ENCODE measurements at places on chromosomes 7 and 10. TPM values are rescaled to one million over a fixed set of nuclear protein-coding genes. Genes with fewer than 3 reads are reported as not detected.

The SPDYE9 gene
- total RNA-seq, result not detected

The KCTD7 gene
- 28.0 TPM for total RNA-seq

The PAPOLB gene
- total RNA-seq, result not detected

The TRIL gene
- total RNA-seq, result not detected

The ANKRD30A gene
- total RNA-seq, result not detected

The NEUROD6 gene
- total RNA-seq, result not detected

The C10orf62 gene
- total RNA-seq, result not detected

The AGBL3 gene
- 2.5 TPM for total RNA-seq

The HTR5A gene
- not detected for total RNA-seq

The PILRA gene
- total RNA-seq, result 4.8 TPM

The SEMA3D gene
- total RNA-seq, result 11.5 TPM

- DNase-seq, result no peak
Measured at GRCh38 chr7:121303422-121304101, 25.2 kb upstream of the WNT16 start.

DNA sequence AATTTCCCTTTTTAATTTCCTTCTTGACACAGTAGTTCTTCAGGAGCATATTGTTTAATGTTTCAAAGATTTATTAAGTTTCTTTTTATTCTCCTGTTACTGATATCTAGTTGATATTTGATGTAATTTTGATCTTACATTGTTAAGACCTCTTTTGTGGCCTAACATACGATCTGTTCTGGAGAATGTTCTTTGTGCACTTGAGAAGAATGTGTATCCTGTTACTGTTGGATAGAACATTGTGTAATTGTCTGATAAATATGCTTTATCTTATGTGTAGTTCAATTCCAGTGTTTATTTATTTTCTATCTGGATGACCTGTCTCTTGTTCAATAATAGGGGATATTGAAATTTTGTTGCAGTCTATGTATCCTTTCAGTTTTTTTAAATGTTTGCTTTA is 106.7 kb downstream of the ITGB1 start:
- DNase-seq, result no peak

- DNase-seq, result no peak
Measured at GRCh38 chr7:2791390-2791789, 52.7 kb downstream of the GNA12 start.

DNA sequence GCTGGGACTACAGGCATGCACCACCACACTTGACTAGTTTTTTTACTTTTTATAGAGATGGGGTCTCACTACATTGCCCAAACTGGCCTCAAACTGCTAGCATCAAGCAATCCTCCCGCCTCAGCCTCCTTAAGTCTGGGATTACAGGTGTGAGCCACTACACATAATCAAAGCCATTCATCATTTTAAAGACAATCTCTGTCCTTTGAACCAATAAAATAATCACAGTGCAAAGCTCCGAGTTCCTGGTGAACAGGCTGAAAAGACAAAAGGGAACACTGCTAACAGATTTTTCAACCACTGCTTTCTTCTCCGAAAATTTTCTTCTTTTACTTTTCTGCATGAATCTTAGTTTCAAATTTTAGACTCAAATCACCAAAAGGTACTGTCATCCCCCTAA is 58.5 kb downstream of the PARD3 start:
- no peak for DNase-seq

DNA sequence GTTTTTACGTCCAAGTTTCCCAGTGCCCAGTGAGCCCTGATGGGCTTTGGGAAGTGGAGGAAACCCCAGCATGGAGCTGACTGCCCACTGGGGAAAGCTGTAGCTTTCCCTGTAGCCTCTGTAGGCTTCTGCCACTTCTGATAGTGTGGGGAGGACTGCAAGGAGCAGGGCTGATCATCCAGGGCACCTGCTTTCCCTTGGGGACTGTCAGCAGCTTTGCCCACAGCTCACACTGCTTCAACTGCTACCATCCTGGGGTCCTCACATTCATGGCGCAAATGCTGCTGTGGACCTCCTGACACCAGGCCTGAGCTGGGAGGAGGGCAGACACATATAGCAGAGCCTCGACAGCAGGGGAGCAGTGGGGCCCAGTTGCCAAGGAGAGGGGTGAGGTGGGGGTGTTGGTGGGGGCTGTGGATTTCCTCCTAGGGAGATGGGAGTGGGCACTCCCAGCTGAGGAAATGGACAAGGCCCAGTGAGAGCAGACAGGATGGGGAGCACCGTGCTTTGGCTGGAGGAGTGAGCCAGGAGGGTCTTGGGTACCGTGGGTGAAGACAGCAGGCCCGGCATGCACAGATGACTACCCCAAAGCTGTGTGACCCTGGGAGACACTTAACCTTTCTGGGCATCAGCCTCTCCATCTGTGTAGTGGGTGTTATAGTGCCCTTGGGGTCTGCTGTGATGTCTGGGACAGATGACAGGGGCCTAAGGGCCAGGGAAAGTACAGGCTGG is 16.2 kb downstream of the RAMP3 start:
- DNase-seq, result no peak

DNA sequence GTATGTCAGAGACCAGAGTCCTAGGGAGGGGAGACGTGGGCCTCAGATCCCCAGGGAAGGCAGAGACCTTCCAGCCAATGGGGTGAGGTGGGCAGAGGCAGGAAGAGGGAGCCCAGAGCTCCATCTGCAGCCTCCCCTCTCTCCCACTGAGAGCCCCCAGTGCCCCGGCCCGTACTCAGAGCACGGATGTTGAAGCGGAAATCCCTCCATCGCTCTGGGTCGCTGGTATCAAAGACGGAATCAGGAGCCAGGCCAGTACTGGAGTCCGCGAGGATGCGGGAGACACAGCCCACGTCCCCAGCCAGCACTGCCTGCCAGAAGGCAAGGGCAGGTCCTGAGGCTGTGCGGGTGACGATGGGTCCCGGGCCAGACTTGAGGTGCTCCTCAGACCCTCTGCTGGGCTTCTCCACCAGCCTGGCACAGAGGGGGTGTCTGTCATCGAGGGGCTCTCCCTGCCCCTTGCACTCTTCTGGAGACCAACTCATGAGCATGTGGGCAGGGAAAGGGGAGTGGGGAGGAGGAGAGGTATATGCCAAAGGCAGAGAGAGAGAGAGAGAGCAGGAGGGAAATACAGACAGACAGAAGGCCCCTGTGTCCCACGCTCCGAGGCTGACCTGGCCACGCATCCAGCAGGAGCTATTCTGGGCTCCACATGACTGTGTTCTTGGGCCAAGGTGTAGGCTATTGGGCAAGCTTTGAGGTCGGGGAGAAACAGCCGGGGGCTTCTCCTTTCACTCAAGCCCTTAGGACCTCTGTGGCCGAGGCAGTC is at the start of gene ASB10:
ASB10 (minus strand) TSS at position 611 of the 769 bp plus-strand sequence; CDS start at position 491, 120 bp downstream.
- DNase-seq, result no peak

DNA sequence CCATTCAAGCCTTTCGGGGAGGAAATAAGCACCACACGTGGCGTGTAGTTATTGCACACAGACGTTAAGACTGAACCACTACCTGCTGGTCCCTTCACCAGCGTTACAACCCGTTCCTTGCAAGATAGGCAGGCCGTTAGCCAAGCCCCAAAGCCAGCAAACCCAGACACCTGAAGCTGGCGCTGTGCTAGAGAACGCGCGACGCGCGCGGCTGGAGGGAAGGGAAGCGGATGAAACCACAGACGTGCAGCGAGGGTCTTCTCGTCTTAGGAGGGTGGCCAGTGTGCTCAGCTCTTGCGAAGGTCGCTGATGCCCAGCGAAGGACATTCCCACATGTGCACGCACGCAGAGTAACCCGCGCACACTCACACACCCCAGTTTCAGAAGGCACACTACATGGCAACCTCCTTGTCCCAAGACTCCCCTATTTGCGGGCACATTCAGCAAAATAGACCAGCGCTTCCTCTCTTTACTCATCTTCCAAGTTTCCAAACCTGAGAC is 980 bp downstream of the TMEM26 start:
- no peak for DNase-seq

DNA sequence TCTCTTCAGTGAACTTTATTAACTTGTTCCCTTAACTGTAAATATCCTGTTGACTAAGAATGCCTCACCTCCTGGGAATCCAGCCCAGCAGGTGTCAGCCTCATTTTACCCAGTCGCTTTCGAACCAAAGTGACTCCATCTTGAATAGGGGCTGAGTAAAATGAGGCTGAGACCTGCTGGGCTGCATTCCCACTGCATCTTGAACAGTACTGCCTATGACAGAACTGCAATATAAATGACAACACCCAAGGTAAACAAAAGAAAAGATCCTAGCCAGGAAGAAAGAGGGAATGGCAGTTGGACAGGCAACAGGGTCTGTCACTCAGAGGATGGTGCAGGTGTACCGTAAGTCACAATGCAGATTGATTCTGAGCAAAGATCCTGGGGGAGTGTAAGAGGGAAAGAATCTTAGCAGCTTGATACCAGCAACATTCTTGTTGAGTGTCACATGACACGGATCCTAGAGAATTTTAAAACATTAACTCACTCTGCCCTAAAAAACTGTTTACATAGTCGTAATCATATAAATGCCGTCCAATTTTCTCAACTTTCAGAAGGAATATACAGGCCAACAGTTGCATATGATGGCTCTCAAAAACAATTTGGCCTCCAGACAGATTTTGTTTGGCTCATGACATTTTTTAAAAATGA is 4.4 kb upstream of the FAM107B start:
- DNase-seq, result no peak

GRCh38 chr10:17479822-17480221 is 25.4 kb upstream of the ST8SIA6 start:
- DNase-seq, result no peak

GRCh38 chr7:98223898-98224700 is 12.9 kb downstream of the BHLHA15 start:
- DNase-seq, result no peak

GRCh38 chr7:763762-764161 is 36.7 kb upstream of the PRKAR1B start:
- no peak for DNase-seq

DNA sequence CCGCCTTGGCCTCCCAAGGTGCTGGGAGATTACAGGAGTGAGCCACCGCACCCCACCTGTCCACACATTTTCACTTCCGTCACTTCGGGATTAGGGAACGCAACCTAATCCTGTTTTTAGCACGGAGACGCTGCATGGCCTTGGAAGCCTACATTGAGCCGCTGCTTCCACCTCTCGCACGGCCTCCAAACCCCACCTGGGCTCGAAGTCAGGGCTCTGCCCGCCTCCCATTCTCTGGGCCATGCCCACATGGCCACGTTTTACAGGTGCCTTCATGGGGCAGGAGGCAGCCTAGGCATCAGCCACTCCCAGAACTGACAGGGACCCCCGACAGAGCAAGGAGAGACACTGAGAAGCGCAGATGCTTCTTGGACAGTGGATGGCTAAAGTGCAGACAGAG is 100.6 kb downstream of the OAT start:
- no peak for DNase-seq

- peak; percentile 30 for DNase-seq
Measured at GRCh38 chr7:129401967-129402860, 32.0 kb upstream of the STRIP2 start.

DNA sequence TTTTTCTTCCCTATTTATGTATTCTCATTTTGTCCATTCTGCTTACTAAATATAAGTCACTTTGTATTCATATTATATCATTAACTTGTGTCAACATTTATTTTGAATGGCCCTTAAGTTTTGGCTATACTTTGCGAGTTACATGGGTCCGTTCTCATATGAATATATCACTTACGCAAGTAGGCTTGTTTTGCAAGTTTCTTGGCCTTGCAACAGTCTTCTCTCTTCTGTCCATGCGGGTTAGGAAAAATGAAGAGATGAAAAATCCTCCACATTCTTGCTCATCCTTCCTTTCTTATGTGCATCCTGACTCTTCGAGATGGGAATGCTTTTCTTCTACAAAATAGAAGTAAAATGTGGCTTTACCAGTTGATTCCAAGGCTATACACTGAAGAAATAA is 82.8 kb downstream of the GPR158 start:
- DNase-seq, result no peak

GRCh38 chr7:80725181-80725611 is 86.8 kb downstream of the CD36 start:
- DNase-seq, result no peak

DNA sequence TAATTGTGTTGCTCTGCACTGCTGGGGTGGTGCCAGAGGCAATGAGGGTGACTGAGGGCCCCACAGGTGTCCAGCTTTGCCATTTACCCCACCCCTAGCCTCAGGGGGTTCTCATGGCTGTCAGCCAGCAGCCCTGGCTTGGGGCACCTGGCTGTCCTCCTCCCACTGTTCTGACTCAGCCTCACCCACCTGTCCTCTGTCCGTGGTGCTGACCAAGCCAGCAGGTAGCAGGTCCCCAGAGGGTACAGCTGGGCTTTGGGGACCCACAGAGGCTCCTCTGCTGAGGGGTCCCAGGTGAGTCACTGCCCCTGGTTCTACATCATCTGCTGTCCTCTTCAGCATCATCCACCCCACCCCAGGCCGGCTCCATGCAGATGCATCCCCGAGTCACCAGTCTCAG is 32.2 kb upstream of the ZNF716 start:
- DNase-seq, result no peak

- no peak for DNase-seq
Measured at GRCh38 chr7:69754476-69754875, 156.2 kb downstream of the AUTS2 start.

GRCh38 chr10:86083664-86084175 is 282.9 kb downstream of the GRID1 start:
- DNase-seq, result no peak
